Esophagus squamous epithelium (tissue), 5 donors: ENCODE measurements at places on chromosomes 7 and 10.

DNA sequence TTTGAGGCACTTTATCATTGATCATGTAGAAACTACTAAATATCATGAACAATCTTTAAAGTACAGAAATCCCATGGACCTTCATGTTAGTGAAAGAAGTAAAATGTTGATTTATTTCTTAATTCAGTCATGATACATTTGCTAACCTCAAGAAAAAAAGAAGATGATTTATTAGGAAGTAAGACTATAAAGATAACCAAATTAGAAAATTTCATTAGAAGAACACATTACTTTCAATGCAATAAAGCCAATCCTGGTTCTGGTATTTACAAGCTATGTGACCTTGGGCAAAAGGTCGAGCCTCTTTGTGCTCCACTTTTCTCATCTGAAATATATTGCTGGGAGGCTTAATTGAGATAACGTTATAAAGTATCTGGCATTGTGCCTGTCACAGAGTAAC, 365.0 kb downstream of the KIF20B start:
- DNase-seq, result no peak

- no peak for DNase-seq
Measured at GRCh38 chr10:119786117-119786769, 60.4 kb downstream of the INPP5F start.

DNA sequence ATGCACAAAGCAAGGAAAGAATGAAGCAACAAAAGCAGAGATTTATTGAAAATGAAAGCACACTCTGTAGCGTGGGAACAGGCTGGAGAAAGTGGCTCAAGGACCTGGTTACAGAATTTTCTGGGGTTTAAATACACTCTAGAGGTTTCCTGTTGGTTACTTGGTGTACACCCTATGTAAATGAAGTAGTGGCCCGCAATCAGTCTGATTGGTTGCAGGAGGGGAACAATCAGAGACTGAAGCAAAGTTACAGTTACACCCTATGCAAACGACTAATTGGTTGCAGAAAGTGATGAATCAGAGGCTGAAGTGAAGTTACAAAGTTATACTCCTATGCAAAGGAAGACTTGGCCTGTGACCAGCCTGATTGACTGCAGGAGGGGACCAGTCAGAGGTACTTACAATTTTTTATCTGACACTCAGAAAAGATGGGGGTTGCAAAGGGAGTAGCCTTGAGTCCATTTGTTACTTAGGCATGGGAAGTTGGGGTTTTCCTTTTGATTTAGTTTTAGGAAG, 3.6 kb upstream of the MTPN start:
- peak; percentile 14 for DNase-seq

DNA sequence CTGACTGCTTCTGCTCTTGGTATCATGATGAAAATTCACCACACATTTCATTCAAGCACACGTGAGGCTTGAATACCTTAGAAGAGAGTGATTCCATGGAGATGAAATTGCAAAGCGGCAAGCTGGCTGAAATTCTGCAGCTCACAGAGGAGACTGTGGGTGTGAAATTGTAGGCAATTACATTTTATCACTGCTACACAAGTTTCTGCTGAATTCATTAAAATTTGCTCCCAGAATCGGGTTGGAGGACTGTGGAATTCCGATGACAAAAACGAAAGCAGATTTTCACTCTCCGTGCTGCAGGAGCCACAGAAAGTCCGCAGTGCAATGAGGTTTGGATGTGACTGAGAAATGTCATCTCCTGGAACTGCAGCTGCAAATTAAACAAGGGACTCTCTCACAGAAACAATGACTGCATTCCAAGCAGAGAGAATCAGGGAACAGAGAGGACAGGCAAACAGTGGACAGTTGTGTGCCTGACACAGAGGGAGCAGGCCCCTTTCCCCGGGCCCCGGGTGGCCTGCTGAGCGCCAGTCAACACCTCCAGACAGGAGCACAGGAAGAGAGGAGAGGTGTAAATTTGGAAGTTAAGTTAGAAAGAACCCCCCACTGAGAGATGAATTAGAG, 109.1 kb downstream of the C10orf90 start:
- DNase-seq, result no peak

DNA sequence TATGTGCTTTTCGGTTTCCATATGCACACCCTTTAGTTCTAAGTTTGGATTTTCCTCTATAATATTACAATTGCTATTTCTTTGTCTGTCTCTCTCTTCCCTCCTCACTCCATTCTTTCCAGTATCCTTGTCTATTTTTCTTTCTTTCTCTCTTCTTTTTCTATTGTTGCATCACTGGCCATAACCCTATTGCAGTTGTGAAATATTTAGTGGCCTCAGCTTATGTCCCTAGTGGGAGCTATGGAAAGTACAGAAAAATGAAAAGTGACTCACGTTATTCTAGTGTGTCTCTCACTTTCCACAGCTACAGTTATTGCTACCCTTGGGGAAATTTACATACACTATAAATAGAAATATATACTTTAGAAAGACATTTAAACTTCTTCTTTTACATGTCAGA, 59.1 kb downstream of the CNTNAP2 start:
- DNase-seq, result no peak
